Stimulated activated CD4-positive, alpha-beta T cell treated with anti-CD3 and anti-CD28 coated beads, Interleukin-15, amount 100 ng/mL, for 1 hour (primary cell): ENCODE measurements at places on chromosomes 6 and 20.

- DNase-seq: no peak
These were observed 454.6 kb upstream of the EYS start for GRCh38 chr6:66161546-66162108.

- no peak for DNase-seq
These were observed 370.3 kb downstream of the HTR1B start for GRCh38 chr6:77092971-77093370.

DNA sequence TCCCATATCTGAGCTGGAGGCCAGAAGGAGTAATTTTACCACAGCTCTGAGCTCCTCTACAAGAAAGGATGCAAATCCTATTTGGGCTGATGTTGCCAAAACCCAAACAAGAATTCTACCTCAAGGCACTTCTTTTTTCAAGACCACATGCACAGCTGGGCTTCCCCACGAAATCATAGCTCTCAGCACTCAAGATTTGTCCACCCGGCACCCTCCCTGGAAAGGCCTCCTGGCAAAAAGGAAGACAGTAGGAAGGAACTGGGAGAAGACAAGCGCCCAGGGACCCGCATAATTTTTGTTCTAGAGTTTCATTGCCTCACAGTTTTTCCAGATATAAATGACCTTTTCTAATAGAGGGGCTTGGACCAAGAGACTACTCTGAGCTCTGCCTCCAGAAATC, 90.5 kb downstream of the BANF2 start:
- DNase-seq: no peak

DNA sequence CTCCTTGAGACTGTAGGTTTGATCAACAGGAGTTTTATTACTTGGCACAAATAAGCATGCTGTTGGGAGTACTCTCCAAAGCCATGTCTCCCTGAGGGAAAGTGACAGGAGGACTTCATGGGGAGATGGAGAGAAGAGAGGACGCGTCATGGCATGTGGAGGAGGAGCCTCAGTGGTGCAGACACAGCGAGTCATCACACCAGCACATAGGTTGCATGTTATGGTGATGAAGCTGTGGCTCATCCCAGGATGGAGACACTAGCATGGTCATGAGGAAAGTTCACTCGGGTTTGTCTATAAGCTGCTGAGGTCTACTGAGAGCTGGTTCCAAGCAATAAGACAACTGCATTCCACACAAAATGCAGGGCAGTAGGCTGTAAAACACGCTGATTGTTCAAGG, 13.2 kb upstream of the SSTR4 start:
- DNase-seq: no peak

DNA sequence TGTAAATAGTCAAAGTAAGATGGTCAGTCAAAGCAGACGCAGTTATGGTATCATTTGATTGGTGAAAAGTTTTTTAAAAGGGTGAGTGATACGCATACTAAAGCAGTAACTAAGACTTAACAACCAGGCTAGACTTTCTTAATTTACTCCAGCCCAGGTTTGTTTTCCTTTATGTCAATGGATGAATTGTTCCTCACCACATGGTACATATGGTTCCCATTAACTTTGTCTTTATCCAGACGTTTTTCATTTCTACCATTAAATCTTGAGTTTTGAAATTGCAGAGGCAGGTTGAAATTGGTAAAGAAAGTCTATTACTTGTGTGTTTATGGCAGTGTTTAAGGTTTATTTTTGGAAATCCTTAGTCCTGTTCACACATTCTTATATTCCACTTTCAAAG, 98.5 kb upstream of the SCGN start:
- no peak for DNase-seq
